ENCODE measurements at places on chromosomes 7 and 10.

DNA sequence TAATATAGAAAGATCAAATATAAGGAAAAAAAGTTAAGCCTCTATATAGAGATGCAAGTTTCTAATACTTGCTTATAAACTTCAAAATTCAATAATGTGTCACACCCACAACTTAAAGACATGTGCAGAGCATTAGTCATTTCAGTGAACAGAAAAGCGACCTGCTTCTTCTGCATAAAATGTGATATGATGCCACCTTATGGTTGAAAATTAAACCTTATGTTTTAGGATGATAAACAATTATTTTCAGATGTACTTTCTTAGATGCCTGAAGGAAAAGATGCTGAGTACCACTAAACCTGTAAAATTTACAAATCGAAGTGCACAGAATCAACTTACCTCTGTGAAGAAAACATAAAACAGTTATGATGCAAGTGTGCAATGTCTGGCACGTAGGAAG is 96.0 kb downstream of the MTERF1 start:
- DNase-seq, result no peak

GRCh38 chr10:31678139-31678536 is 250.5 kb downstream of the ARHGAP12 start:
- no peak for DNase-seq

- no peak for DNase-seq
These were observed 159.5 kb upstream of the KLF14 start for GRCh38 chr7:130893441-130893894.

GRCh38 chr7:106070567-106071254 is 41.4 kb downstream of the SYPL1 start:
- DNase-seq, result peak; percentile 69
